ENCODE measurements at places on chromosomes 4 and X.

GRCh38 chr4:40736910-40737309, 12.8 kb upstream of the NSUN7 start:
- peak; percentile 50 for DNase-seq

DNA sequence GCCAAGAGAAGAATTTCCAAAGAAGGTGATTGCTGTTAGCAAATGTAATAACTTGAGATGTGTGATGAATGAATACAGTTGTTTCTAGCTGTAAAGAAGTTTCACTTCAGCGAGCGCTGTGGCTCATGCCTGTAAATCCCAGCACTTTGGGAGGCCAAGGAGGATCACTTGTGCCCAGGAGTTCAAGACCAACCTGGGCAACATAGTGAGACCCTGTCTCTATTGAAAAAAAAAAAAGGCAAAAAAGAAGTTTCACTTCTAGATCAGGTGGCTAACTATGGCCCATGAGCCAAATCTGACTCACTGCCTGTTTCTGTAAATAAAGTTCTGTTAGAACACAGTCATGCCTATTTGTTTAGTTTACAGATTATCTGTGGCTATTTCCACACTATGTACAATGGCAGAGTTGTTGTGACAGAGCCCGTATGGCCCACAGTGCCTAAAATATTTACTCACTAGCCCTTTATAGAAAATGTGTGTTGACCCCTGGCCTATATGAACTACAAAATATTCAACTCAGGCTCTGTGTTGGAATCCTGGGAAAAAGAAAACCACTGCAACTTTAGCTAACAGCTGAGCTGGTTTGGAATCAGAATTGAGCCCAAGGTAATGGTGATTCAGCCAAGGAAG, 54.1 kb upstream of the PRPS1 start:
- DNase-seq = no peak

GRCh38 chr4:153799694-153800074, 10.8 kb upstream of the SFRP2 start:
- no peak for DNase-seq

DNA sequence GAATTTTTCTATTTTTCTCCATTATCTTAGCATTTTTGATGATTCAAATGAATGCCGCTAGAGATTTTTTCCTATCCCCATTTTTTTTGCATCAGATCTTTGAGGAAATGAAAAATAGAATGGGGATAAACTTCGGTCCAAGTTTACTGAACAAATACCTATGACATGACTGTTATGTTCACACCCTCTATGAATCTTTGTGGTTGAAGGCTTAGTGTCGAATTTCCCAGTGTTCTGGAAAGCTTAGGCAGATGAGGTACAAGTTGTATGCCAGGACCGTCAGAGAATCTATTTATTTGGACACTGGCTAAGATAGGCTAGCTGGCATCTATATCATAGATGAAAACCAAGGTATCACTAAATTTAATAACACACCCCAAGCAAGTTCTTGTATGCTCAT, 123.4 kb downstream of the SPCS3 start:
- DNase-seq = no peak

DNA sequence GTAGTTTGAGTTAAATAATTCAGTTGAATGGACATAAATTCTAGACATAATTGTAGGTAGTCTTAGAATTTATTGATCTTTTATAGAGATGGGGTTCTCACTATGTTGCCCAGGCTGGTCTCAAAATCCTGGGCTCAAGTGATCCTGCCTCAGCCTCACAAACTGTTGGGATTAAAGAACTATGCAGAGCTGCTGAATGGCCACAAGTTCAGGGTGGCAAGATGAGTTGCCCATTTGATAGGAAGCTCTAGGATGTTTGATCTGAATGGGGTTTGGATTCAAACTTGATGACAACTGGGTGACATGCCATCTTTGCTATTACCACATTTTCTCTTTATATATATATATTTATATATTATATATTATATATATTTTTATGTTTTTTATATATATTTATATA, 3.6 kb downstream of the RPL36A start:
- no peak for DNase-seq

Measured in frontal cortex (tissue), 4 donors.